ENCODE measurements at places on chromosomes 6 and 20.

DNA sequence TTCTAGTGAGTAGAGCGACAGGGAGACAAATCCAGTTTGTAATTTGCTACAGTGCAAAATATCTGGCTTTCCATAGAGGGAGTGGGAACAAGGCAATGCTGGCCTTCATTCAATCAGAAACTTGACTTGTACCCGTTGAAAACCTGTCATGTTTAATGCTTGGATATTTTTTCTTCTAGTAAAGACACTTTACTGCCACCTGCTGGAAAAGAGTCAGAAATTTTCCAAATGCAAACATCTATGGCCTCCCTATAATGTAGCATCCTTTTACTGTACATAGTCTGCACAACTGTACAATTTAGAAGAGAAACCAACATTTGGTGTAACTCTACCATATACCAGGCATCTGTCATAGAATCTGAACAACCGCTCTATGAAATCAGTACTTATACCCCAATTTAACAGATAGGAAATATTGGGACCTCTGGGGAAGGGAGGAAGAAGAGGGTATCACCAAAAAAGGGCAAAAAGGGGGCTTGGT is 16.7 kb upstream of the TBC1D20 start:
- peak; percentile 80 for DNase-seq

DNA sequence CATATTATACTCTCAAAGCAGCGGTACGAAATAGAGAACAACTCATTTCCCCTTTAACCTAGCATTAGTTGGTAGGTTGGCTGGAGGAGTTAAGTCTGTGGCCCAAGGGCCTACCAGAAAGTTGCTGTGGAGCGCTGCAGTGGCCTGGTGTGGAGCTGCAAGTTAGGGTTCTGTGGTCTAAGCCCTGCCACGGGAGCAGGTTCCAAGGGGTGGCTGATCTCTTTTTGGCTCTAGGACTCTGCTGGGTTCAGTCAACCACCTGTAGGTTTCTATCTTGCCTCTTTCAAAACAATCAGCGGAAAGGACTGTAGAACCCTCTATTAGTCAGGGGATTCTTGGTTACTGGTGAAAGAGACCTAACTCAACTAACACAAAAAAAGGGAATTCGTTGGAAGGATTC is 54.5 kb upstream of the TULP4 start:
- DNase-seq, result no peak

- no peak for DNase-seq
Observed at GRCh38 chr6:124775121-124775520, 187.1 kb upstream of the RNF217 start.

DNA sequence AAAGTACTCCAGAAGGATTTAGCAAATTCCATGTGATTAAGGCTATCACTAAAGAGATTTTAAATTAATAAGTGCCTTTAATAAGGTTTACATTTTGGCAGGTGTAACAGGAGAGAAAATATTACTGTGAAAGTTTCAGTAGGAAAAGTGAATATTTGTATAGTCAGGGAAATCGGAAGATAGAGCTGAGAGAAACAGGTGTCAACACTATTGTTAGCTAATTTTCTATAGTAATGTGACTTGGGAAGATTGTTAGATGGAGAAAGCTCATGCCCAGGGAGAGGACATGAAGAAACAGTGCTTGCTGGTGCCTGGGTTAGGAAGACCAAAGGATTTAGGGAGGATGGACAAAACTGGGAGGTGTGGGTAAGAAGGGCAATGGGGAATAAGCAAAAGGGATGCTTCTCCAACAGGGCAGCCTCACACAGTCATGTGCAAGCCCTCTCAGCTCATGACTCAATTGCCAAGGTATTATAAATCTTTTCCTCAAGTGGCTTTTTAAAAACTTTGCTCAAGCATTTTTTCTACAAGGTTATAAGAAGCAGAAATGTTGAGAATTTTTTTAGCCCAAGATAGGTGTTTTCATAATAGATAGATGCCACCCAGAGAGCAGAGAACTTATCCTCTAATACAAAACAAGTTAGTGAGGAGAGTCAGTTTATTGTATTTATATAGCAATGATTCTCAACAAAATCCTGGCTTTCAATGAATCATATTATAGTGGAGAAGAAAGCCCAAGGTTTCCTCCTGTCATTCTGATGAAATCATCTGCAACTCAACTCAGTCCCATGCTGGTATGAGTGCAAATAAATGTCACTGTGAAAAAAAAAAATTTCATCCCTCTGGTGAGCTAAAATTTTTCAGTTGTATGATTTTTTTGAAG is 325.2 kb upstream of the NT5E start:
- DNase-seq, result peak; percentile 67

DNA sequence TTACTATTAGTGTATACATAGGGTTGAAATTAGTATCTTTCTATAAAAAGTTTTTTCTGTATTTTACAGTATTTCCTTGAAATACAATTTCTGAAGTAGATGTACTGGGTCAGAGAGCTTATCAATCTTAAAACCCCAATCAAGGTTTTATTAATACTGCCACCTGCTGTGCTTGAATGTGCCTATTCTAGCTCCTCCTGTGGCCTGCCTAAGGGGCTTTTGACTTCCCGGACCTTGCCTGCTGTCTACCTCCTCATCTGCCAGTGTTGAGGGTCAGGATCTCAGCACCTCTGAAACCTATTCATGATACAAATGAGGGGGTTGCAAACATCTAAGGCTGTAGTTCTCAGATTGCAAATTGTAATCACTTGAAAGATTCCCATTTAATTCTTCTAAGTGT is 9.2 kb downstream of the PACRG start:
- DNase-seq, result no peak

DNA sequence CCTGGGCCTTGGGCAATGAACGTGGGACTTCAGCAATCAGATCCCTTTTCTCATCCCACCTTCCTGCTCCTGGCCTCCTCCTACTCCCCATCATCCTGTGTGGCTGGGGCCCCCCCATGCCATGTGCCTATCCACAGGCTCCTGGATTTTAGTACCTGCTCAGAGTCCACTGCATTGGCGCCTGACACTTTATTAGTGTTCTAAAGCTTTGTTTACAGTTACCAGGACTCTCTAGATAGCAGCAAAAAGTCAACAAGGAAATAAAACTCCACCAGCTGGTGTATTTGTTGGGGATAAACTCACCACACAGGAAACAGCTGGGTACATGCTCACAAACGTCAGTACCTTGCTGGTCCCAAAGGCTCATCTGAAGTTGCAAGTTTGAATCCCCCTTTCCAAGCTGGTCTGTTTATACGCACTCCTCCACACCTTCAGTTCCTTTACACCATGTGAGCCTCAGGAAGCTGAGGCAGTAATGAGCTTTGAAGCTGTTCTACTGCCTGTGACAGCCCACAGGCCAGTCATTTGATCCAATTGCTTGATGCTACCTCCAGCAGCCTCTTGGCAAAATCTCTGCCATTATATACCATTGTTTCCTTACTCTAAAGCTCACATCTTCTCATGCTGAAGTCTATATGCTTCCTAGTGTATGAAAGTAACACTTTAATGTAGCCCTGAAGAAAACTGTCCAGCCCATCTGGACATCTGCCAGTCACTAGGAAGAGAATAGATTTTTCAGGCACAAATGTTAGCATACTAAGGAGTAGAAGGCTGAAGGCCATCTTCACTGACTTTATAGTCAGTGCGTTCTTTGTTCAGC is 76.6 kb downstream of the ANKEF1 start:
- no peak for DNase-seq

DNA sequence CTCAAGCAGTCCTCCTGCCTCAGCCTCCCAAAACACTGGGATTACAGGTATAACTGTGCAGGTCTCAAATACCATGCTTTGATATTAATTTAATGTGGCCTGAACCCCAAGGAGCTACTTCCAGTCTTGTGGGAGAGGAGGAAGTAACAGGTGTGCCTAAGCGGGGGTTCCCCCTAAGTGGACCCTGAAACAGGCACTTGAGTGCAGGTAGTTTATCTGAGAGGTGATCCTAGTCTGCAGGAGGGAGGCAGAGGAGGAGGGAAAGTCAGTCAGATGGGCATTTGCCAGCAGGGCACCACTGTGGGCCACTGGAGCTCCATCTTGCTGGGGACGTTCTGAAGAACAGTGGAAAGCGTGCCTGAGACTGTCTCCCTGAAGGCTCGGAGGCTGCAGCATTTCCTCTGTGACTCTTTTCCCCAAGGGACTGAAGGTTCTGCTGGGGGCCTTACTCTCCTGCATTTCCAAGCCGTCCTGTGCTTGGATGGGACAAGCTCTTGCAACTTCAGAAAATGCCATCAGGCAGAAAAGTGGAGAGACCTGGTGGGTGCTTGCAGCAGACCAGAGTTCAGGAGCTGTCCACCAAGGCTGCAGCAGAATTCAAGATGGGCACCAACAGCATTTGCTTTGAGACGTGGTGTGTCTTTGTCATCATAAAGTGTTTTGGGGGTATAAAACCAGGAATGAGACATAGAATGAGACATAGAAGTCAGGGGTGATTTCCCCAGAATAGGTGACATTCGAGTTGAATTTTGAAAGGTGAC is 4.6 kb upstream of the DLGAP4 start:
- no peak for DNase-seq

GRCh38 chr6:168496139-168496996 is 55.4 kb downstream of the SMOC2 start:
- no peak for DNase-seq

DNA sequence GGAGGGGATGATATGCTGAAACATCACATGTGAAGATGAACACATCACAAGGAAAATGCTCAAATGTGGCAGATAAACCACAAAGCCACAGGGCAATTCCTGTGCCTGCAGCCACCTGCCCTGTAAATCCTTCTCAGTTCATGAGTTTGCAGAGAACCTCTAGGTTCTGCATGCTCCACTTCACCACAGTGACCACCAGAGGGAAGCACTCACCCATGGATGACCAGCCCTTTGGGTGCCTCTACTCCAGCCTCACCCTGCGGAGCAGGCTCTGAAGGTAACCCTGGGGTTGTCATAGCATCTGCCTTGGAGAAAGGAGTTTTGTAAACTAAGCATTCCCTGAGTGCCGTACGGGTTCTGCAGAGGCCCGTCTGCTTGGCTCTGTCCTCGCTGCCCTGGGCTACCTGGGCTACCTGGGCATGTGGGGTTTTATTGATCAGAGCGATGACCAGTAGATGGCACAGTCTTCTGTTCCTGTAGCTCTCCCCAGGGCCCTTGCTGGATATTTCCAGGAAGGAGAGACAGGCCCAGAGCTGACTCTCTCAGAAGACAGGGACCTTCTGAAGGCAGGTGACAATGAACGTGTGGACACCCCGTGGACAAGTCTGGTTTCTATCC is 31.7 kb upstream of the CST1 start:
- DNase-seq, result peak; percentile 25

GRCh38 chr6:135014353-135014832 is 40.2 kb downstream of the HBS1L start:
- no peak for DNase-seq

GRCh38 chr6:46276576-46277142 is 105.9 kb upstream of the ENPP5 start:
- no peak for DNase-seq

- DNase-seq, result peak; percentile 14
Observed at GRCh38 chr6:158353883-158354877, 41.9 kb downstream of the TULP4 start.

- DNase-seq, result peak; percentile 31
Observed at GRCh38 chr6:132937466-132937906, 123.1 kb downstream of the RPS12 start.

GRCh38 chr6:161128680-161129196 is 137.2 kb downstream of the MAP3K4 start:
- DNase-seq, result no peak

- peak; percentile 51 for DNase-seq
Observed at GRCh38 chr6:142155895-142156757, 9.1 kb downstream of the VTA1 start.

DNA sequence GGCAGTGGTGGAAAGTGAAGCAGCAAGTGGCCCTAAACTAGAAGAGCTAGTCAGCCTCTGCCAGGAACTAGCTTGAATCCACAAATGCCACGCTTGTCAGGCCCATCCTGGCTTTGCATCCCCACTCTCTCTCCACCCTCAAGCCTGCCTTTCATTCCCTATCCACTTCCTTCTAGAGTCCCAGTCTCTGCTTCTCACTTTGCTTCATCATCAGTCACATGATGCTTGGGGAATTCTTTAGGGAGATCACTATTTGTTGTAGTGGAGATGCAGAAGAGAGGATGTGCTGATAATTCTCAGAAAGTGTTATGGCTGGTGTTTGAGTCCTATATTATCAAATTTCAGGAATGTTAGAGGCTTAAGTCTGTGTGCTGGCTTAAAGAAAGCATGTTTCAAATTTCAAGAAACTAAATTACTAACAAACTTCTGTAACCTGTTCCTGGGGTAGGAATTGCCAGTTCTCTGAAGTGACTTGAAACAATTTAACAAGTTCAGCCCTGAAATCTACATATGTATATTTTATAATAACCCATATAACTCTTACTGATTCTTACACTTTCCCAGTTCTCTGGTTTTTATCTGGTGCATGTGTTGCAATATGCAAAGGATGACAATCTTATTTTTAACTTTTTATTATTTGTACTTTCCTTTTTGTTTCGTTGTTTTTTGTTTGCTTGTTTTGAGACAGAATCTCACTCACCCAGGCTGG is 7.5 kb downstream of the TRIM39 start:
- DNase-seq, result no peak
